ENCODE measurements at places on chromosomes 7 and 10. TPM values are rescaled to one million over a fixed set of nuclear protein-coding genes. Genes with fewer than 3 reads are reported as not detected.

Gene ST8SIA6
- not detected for total RNA-seq

Gene OGA
- total RNA-seq: 95.8 TPM

Gene MPLKIP
- 33.5 TPM for total RNA-seq

Gene LRMDA
- not detected for total RNA-seq

Gene WEE2
- total RNA-seq: not detected

Gene AZGP1
- not detected for total RNA-seq

Gene TMEM130
- total RNA-seq: not detected

Gene MYO1G
- total RNA-seq: 363 TPM

Gene PAX2
- 0.04 TPM for total RNA-seq

Gene MRPS24
- total RNA-seq: 147 TPM

Gene HDAC9
- 3.2 TPM for total RNA-seq

Gene NEUROD6
- not detected for total RNA-seq

Gene FGL2
- total RNA-seq: 2.2 TPM

Gene HELLS
- total RNA-seq: 146 TPM

Gene SVOPL
- total RNA-seq: not detected

Gene GJC3
- total RNA-seq: 0.20 TPM

Gene CHAT
- not detected for total RNA-seq

Gene PRSS37
- not detected for total RNA-seq

Measured in CD8-positive, alpha-beta memory T cell (primary cell).